ENCODE measurements at places on chromosomes 3 and 15.

DNA sequence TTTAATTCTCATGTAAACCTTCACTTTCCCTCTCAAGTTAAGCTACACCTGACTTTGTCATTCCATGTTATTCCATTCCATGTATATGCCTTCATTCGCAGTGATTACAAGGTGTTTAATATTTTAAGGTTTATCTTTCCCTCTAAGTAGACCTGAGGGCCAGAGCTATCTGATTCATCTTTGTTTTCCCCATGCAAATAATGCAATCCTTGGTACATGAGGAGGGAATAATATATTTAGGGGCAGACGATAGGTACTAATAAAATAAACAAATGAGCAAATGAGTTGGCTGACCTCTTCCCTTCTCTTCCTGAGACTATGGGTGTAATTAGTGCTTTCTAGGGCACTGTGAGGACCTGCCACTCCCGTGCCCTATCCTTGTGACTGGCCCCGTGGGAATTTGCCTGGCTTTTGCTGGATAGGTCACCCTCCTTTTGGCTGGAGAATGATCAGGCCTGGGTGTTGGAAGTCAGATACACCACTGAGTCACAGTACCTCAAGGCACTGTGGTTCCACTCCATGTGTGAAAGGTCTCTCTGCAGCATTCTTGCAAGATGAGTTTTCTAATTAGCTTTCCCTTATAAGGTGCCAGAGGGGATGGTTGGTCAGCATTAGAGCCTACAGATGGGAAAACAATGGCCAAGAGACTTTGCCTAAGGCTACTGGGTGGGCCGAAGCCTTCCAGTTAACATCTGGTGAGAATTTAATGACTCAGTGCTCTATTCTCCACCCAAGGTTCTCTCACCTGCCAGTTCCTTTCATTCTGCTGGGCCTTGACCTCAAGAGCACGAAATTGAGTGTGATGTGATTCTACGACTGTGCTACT lies 183.2 kb downstream of the P3H2 start:
- peak; percentile 99 for DNase-seq

DNA sequence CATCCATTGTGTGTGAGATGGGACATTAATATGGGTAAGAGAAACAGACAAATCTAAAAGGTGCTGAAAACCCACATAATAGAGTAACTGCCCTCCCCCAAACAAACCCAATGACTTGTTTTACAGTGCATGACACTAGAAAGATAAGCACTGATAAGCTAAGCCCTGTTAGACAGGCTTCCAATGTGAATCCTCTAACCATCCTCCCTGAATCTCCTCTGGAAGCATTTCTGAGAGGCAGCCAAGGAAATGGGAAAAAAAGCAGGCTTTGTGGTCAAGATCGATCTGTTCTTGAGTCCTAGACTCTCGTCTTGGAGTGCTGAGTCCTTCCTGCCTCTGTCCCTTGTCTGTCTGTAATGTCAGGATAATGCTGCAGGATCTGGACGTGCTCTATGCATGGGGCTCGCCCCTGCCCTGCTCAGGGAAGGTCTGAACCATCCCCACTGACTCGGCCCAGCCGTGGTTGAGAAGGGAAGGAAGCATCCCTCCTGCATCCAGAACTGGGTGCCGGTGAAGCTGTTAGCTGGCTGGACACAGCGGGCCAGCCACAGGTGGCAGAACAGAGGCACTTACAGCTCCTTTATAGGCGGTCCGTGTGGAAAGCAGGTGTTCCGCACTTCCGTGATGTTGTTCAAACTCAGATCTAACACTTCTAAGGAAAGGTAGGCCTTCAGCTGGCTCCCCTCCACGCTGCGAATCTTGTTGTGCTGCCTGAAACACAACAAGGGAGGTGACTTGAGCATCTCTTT lies 84.1 kb downstream of the LRIG1 start:
- DNase-seq: no peak

DNA sequence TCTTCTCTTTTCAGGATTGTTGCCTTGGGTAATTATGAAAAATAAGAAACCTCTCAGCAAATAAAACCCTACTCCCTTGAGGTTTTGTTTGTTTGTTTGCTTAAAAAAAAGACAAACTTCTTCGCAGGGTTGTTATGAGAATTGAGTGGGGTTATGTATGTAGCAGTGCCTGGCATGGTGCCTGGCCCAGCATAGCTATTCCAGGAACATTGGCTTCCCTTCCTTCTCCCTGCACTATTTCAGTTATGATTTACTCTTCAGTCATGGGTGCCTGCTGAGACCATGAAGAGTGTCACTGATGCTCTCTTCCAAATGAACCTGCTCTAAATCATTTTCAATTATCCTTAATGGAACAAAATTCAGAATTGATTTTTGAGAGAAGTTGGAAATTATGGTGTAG lies 283.5 kb upstream of the ROPN1 start:
- DNase-seq: no peak

DNA sequence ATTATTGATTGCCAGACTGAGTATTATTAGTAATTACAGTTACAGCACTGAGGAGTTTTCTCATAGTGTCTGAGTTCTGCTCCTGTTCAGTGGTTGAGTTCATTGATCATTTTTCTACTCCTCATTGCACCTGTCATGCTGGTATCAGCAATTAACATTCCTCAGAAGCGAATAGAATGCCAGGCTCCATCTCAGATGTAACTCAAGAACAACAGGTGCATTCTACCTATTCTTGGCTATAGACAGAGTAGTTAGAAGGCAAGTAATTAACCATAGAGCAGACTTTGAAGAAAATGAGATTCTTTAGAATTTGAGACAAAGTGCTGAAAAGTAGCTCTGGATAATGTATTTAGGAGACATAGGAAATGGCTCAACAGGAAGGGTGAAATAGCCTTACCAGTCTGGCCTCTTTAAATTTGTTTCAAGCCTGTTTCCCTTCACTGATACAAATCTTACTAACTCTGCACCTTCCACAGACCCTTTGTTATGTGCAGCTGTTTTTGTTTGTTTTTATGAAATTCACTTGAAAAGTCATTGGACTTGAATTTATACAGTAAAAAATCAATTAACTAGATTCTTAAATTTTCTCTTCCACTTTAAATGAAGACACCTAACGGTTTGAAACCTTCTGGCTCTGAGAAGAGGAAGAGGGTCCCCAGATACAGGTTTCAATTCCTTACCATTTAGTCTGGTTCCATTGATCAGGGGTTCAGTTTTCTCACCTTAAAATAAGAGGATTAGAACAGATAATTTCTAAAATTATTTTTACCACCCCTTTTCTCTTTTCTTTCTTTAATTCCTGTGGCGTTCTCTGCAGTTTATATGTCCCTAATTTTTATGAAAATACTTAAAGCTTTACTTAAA lies 109.6 kb downstream of the FNDC3B start:
- DNase-seq: no peak

- DNase-seq: no peak
Measured at GRCh38 chr15:45441686-45442085, 63.3 kb upstream of the GATM start.

GRCh38 chr3:143328451-143328850 lies 208.9 kb downstream of the CHST2 start:
- no peak for DNase-seq

DNA sequence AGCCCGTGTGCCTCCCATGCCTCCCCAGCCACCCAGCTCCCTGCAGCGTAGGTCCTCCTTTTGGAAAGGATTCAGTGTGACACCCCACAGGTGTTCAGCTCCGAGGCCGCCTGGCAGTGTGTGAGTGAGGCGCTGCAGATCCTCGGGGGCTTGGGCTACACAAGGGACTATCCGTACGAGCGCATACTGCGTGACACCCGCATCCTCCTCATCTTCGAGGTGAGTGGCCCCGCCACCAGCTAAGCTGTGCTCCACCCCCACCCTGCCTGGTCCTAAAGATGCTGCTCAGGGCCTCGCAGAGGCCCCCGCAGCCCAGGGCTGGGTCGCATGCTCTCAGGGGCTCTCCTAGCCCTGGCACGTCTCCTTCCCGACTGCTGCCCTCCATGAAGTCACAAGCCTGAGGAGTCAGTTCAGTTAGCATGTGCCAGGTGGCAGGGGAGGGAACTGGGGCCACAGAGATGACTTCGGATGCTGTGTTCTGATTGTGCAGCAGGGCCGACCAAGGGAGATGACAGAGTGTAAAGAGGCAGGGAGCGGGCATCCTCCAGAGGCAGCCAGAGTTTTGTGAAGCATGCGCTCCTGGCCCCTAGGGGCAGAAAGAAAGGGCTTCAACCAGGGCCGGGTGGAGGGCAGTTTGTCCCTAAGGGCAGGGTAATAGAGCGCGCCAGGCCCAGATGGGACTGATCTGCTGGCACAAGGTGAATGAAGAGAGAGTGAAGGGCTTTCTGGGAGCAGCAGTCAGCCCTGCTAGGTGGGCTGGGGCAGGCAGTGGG lies 26.8 kb downstream of the ACAD9 start:
- no peak for DNase-seq

GRCh38 chr15:25238126-25238525 lies 200.7 kb downstream of the UBE3A start:
- DNase-seq: no peak

- DNase-seq: no peak
Measured at GRCh38 chr3:36813305-36813704, 49.0 kb upstream of the DCLK3 start.

- no peak for DNase-seq
Measured at GRCh38 chr15:98614681-98615080, 33.7 kb upstream of the IGF1R start.

DNA sequence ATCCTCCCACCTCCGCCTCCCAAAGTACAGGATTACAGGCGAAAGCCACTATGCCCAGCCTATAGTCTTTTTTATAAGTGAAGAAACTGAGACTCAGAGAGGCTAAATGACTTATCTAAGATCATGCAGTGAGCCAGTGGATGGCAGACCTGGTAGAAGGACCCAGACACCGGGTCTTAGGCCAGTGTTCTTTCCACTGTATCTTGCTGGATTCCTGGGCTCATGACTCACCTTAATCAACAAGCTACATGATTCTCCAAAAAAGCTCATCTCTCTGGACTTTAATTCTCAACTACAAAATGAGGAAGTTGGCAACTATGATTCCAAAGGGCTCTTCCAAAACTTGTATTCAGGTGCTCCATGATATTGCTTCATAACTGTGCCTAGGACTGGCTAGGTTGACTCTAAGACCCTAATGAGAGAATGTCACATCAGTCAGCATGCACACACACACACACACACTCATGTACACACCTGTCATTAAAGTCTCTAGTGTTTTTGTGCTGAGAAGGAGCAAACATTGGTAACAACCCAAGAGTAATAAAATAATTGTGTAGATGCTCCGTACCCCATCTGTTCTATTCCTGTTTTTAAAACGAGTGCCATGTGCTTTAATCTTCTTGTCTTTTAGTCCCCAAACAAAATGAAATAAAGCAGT lies 89.7 kb upstream of the SLC4A7 start:
- DNase-seq: no peak

GRCh38 chr3:26590919-26591484 lies 31.6 kb upstream of the LRRC3B start:
- DNase-seq: no peak

- DNase-seq: no peak
Measured at GRCh38 chr3:169354774-169355501, 308.6 kb downstream of the MECOM start.

- DNase-seq: no peak
Measured at GRCh38 chr3:178949896-178950295, 121.7 kb downstream of the ZMAT3 start.

DNA sequence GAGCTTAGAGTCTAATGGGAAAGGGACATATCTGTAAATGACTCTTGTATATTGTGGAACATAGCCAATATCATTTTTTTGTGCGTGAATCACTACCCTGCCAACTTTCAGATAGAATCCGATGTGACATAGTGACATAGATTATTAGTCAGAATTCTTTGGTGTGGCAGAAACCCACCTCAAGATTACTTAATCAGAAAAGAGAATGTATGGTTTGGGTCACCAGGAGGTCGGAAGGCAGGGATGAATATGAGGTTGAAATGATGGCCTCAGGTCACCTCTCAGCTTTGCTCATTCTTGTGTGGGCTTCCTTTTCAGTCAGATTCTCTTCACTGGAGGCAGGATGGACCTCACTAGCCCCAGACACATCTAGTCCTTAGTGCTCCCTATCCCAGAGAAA lies 41.4 kb downstream of the SNAPC5 start:
- DNase-seq: no peak

Data from GM04503 (cell line).